Mesothelial cell of epicardium (in vitro differentiated cells): ENCODE measurements at places on chromosomes 7 and 10. TPM values are rescaled to one million over a fixed set of nuclear protein-coding genes. Genes with fewer than 3 reads are reported as not detected.

- no peak overlapping the region for H3K4me3 ChIP-seq
- no peaks in the 10 kb centered on the region for H3K4me1 ChIP-seq
- H3K27me3 ChIP-seq, result peaks cover 2% of the 10 kb centered on the region
- H3K27ac ChIP-seq, result no peak overlapping the region
Observed at GRCh38 chr7:52340067-52340466, 695.4 kb upstream of the POM121L12 start.

GRCh38 chr10:63661347-63661746 lies 140.1 kb downstream of the REEP3 start:
- peaks cover 14% of the 10 kb centered on the region for H3K4me1 ChIP-seq
- DNase-seq, result no peak
- H3K4me3 ChIP-seq, result no peak overlapping the region
- no peak overlapping the region for H3K27ac ChIP-seq

DNA sequence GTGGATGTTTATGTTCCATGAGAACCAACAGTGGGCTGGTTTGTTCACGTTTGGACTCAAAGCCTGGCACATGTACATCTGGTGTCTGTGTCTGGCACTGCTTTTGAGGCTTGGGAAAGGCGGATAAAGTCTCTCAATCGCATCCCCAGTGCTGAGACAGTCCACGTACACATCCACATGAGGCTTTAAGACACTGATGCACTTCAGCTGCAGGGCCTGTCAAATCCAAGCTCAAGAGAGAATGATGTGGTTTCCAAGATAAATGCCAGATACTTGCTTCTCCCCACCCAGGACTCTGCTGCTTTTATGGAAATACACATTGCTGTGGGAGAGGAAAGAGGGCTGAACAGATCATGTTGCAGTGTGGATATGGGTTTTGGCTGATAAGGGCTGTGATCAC lies 178.4 kb downstream of the ADARB2 start:
- H3K27ac ChIP-seq, result no peak overlapping the region
- DNase-seq, result no peak
- H3K4me3 ChIP-seq, result no peak overlapping the region
- no peaks in the 10 kb centered on the region for H3K36me3 ChIP-seq
- H3K4me1 ChIP-seq, result peaks cover 16% of the 10 kb centered on the region
- peaks cover 17% of the 10 kb centered on the region for H3K27me3 ChIP-seq

Gene CDNF
- 1.7 to 2.3 TPM (median 2.2 TPM) in 3 replicates for total RNA-seq
